ENCODE measurements at places on chromosomes 1 and 21.

GRCh38 chr21:15135867-15136629 lies 71.2 kb upstream of the NRIP1 start:
- no peak for DNase-seq

DNA sequence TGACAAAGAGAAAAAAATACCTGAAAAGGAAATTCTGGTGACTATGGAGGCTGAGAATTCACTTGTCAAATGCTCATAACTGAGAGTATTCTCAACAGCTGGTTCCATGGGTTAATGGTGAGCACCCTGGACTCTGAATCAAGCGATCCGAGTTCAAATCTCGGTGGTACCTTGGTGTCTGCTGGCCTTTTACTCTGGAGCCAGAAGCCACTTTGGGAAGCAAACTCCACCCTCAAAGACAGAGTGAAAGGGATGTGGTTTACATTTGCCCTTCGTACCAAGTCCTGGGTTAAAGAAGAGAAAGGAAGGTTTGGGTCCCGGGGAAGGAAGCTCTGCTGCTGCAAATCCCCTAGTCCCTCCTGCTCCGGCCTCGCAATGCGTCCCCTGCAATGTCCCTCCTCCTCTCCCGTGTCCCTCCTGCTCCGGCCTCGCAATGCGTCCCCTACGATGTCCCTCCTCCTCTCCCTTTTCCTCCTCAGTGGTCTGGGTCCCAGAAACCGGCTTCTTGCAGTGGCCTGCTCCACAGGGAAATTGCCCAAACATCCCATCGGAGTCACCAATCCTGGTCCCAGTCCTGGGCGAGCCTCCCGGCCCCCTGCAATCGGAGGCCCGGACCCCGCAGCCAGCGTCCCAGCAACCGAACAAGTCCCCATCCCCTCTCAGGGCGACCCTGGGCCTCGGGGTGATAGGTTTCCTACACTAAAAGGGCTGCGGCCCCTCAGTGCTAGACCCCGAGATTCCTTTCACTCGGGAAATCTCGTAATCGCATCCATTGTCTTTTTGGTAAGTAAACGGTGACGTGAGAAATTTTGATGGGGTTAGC lies 129.4 kb downstream of the PPIAL4G start:
- peak; percentile 73 for DNase-seq

GRCh38 chr1:27773826-27774445 lies 917 bp downstream of the STX12 start:
- no peak for DNase-seq

DNA sequence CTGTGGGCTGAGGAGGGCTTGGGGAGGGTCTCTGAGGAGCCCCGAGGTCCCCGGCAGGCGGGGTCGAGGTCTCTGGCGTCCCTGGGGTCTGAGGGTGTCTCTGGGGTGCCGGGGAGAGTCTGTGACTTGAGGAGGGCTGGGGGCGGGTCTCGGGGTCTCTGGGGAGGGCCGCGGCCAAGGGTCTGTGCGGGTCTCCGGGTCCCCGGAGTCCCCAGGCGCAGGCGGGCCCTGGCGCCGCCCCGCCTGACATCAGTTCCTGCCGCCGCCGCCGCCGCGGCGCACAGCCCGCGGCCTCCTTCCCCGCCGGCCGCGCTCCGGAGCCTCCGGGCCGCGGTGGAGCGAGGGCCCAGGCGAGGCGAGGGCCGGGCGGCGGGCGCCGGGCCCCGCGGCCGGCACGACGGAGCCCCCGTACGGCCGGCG lies at the start of gene PLEKHM2:
PLEKHM2 (plus strand) TSS at position 279 of the 420 bp plus-strand sequence. CDS start 239 bp downstream, outside the sequence.
- DNase-seq = no peak

GRCh38 chr1:227559499-227559898 lies 3.9 kb upstream of the ZNF678 start:
- no peak for DNase-seq

DNA sequence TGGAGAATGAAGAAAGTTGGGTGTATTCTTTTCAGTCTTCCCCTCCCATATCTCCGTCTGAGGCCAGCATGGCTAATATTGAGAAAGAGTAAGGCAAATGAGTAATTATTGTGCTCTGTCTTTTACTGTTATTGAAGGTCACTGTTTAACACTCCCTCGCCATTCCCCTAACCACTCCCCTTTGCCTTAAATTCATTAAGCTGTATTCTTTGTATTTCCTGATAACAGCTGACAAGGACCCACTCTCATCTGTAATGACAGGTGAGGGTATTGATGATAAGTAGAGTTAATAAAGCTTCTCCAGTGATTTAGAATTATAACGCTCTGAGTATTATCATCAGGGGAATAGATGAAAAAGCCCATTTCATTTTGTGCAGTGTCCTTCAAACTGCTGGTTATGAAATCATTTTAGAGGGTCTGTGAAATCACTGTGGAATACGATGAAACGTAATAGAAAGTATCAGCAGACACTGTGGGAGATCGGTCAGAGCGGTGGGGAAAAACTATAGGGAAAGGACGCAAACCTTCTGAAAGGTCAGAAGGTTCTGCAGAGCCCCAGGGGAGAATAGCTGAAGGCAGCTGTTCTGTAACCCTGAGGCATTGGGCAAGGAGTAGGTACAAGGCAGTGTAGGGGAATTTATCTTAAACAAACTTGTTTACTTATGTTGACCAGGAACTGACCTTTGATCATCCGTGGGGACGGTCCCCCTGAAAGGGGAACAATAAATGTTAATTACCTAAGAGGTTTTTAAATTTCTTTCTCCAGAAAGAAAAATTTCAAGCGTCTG lies 46.3 kb upstream of the CACYBP start:
- DNase-seq = no peak

- no peak for DNase-seq
Observed at GRCh38 chr1:31739346-31739745, 24.8 kb downstream of the ADGRB2 start.

- no peak for DNase-seq
Observed at GRCh38 chr1:27416387-27417111, 24.1 kb downstream of the GPR3 start.

GRCh38 chr1:12098786-12099185 lies 35.7 kb downstream of the TNFRSF8 start:
- no peak for DNase-seq

All from non-pigmented ciliary epithelial cell (primary cell).